ENCODE measurements at places on chromosomes 3 and 15. TPM values are rescaled to one million over a fixed set of nuclear protein-coding genes. Genes with fewer than 3 reads are reported as not detected.

GRCh38 chr3:55484191-55484689, 2.9 kb downstream of the WNT5A start:
- no peak for DNase-seq

EPHB3 gene
- 40.6 TPM for polyA plus RNA-seq

DNA sequence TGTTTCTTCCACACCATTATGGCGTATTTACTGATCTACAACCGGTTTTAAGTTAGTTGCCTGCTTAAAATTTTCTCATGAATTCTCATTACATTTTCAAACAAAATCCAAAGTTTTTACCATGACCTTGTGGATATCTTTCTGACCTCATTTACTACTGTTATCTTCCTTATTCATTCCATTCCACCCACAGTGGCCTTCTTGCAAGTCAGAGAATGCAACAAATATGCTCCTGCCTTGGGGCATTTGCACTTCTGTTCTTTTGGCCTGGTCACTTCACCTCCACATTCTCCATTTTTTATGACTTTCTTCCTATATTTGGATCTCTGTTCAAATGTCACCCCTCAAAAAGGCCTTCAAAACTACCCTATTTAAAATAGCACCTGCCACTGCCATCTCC, 8.8 kb upstream of the SLC15A2 start:
- DNase-seq: no peak

DNA sequence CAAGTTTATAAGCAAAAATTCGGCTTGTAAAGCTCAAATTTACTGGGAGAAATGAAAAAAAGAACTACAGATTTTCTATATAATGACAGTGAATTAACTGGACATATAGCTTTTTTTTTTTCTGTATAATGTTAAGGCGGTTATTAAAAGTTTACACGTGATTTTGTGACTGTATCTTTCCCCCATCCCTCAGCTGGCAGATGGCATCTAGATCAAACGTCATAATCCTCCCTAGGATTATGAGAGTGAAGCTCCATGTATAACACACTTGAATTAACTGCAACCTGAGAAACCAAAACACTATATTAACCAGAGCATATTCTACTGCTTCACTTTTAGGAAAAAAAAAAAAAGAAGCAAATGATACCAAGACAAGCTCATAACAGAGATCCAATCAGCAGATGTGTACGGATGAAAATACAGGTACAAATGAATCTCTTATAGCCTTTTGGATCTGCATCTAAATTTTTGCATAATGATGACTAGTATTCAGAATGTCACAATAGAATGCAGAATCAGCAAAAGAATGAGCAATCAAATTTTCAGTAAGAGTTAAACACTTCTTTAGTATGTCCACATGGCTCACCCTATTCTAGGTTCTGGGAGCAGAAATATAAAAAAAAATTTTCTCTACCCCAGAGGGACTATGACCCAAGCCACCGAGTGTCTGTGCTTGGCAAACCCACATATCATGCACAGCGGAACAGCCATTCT, 12.4 kb downstream of the MOBP start:
- no peak for DNase-seq

- DNase-seq: no peak
Measured at GRCh38 chr3:191070201-191070600, 128.8 kb upstream of the OSTN start.

FAM3D gene
- 0.20 TPM for polyA plus RNA-seq

GRCh38 chr3:71228156-71228866, 355.2 kb downstream of the FOXP1 start:
- DNase-seq: no peak

DNA sequence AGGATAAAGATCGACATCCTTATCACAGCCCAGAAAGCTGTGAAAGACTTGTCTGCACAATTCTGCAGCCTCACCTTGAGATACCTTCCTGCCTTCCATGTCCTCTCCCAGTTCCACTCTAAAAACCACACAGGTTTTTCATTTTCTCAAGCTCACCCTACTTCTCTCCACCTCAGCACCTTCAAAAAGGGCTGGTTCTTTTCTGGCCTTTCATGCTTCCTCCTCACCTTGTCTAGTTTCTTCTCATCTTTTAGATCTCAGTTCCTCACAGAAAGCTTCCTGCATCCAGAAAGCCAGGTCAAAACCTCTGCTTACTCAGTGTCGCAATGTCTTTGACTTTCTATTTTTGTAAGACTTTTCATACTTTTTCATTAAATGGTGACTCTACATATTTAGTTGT, 140.2 kb upstream of the STT3B start:
- no peak for DNase-seq

DNA sequence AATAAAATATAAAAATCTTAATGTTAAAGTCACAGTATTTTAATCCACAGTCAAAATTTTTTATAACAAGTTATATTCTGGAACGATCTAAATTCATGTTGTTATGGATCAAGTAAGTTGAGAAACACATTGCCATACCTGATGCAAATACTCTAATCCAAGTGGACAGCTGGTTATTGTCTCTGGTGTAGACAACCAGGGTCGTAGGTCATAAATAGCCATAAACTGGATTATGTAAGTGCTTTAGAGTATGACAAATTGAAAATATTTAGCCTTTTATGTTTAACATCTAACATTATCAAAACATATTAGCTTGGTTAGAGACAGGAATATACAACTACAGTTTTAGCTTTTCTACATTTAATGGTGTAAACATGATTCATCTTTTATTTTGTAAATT, 53.0 kb downstream of the PLSCR2 start:
- DNase-seq: peak; percentile 2

- no peak for DNase-seq
Measured at GRCh38 chr15:96342406-96343112, 12.1 kb downstream of the NR2F2 start.

GPR62 gene
- 0.32 TPM for polyA plus RNA-seq

GRCh38 chr3:61356685-61357084, 105.4 kb upstream of the FHIT start:
- no peak for DNase-seq

DNA sequence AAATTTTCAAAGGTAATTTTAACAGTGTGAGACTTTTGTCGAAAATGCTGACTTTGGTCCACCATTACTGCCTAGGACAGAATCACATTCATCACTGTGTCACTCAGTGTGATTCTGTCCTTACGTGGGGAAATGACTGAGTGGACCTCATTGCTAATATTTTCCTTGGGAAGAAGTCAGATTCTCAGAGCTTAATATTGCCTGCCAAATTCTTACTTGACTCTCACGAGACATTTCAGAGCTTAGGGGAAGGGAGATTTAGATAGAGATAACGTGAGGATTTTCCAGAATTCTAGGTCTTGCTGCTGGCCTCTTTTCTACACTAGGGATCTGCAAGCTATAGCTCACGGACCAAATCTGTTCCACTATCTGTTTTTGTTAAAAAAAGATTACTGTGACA, 270.4 kb downstream of the SUCLG2 start:
- DNase-seq: no peak

DNA sequence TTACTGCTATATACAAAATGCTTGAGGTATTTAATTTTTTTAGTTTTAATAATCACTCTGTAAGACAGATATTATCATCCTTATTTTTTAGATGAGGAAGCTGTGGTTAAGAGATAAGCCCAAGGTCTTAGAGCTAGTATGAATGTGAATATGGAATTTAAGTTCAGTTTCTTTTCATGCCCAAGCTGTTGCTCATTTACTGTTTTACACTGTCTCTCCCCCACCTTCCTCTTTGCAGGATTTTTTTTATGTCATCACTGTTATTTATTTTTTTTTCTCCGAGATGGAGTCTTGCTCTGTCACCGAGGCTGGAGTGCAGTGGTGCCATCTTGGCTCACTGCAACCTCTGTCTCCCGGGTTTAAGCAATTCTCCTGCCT, 22.5 kb downstream of the MAP2K5 start:
- no peak for DNase-seq

- no peak for DNase-seq
Measured at GRCh38 chr3:110814170-110815007, 257.2 kb upstream of the NECTIN3 start.

DNA sequence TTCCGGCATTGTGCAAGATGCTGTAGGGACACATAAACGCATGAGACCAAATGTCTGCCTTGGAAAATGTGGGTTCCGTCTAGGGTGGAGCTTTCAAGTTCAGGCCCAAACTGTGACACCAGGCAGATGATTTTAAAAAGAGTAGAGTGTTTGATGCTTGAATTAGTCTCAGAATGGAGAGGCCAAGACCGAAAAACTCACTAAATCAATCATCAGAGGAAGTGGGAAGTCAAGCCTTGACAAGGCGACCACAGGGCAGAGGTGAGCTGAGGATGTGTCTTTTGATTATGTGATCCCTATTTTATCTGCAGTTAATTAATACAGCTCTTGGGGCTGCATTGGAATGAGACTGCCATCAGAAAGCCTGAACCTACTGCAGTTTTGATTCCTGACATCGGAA, 275.4 kb downstream of the ABHD5 start:
- DNase-seq: no peak

GRCh38 chr3:55480911-55481743, 6.0 kb downstream of the WNT5A start:
- DNase-seq: no peak

DNA sequence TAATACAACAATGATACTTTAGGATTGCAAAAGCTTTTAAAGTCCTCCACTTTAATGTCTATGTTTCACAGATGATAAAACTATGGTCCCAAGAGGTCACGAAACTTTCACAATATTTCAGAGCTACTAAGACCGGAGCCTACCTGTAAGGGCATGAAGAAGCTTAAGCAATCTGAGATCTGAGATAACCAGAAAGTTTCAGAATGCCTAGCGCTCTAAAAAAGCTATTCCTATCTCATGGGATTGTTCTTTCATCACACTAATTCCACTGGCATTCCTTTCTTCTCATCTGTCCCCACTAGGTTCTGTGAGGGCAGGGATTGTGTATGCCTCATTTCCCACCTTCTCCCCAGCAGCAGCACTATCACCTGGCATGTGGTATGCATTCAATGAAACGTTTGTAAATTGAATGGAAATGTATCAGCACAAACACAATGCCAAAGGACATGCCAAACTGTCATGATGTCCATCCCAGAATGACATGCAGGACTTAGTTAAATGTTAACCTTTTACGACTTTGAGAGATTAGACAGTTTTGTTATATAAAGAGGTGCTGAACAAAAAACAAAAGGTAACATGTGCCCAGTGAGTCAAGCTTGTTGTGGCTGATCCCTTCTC, 104.7 kb upstream of the NR2F2 start:
- no peak for DNase-seq

DNA sequence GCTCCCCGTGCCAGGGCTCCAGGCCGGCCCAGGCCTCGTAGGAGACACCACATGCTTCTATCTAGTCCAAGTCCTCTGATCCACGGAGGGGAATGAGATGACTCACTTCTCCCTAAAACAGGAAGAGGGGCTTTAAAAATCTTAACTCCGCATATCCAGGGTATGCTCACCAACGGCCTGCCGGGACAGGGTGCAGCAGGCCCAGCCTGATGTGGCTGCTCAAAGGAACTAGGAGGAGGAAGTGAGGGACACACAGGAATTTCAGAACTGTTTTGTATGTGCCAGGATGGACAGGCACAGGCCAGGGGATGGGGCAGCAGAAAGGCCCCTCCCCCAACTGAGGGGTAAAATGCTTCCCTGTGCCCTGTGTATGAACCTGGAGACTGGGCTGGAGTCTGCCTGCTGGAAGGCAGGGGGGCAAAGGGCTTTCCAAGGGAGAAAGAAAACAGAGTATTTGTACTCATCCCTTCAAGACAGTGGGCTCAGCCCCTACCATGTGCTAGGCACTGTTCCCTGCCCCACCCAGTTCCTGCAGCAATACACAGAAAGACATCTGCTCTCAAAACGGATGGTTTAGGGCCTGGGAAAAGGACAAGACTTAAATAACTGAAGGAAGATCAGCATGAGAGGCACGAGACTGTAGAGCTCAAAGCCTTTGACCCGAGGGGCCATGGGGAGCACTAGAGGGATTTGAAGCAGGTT, 22.1 kb downstream of the CHDH start:
- DNase-seq: no peak

DNA sequence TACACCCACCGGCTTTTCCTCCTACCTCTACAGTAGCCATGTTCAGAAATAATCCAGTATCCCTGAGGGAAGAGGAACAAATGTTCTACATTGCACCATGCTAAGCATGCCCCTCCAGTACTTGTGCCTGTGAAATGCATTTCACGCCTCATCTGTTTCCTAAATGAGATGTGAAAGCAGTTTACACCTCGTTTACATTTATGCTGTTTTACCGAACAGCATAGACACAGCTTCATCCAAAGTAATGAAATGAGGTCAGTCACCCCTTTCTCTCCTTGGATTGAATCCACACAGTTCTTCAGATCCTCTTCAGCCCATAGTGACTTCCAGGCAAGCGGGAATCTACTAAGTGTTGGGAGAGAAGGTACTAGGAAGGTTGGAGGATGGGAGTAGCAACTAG, 514.3 kb downstream of the PDCD6IP start:
- DNase-seq: no peak

GRCh38 chr15:98586066-98586465, 62.3 kb upstream of the IGF1R start:
- no peak for DNase-seq

DNA sequence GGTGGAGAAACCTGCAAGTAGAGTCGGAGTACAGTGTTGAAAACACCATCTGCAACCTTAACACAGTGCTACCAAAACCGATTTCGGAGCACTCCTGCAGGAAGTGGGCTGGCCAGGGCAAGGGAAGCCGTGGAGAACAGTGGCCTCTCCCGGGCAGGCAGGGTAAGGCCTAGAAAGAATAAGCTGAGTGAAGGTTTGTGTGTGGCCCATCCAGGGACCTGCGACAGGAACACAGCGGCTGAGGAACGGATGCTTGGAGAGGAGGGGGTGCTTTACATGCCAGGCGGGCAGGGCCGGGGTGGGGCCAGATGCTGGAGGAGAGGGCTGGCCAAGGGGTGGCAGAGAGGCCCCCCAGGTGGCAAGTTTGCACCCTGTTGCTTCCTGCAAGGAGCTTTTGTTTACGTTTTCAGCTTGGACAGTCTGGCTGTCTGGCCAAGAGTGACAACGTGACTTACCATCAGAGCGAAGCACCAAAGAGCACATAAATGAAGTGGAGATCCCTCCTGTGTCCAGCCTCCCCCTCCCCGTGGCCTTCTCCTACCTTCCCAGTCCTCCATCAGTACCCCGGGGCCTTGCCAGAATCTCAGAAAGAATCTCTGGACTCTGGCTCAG, 156.5 kb downstream of the PGPEP1L start:
- DNase-seq: no peak
